ENCODE measurements at places on chromosomes 12 and 14. TPM values are rescaled to one million over a fixed set of nuclear protein-coding genes. Genes with fewer than 3 reads are reported as not detected.

- no peak overlapping the region for H3K27ac ChIP-seq
- H3K27me3 ChIP-seq = peaks cover 2% of the 10 kb centered on the region
- no peak overlapping the region for H3K4me3 ChIP-seq
- peak; percentile 83 for DNase-seq
- peaks cover 30% of the 10 kb centered on the region for H3K4me1 ChIP-seq
Measured at GRCh38 chr12:2284857-2285256, 232.1 kb downstream of the CACNA1C start.

- no peak overlapping the region for H3K4me3 ChIP-seq
- no peak overlapping the region for H3K27ac ChIP-seq
- no peak for DNase-seq
- peaks cover 2% of the 10 kb centered on the region for H3K27me3 ChIP-seq
- peaks cover 4% of the 10 kb centered on the region for H3K36me3 ChIP-seq
- peaks cover 5% of the 10 kb centered on the region for H3K4me1 ChIP-seq
Measured at GRCh38 chr12:47160316-47161244, 80.8 kb upstream of the AMIGO2 start.

DNA sequence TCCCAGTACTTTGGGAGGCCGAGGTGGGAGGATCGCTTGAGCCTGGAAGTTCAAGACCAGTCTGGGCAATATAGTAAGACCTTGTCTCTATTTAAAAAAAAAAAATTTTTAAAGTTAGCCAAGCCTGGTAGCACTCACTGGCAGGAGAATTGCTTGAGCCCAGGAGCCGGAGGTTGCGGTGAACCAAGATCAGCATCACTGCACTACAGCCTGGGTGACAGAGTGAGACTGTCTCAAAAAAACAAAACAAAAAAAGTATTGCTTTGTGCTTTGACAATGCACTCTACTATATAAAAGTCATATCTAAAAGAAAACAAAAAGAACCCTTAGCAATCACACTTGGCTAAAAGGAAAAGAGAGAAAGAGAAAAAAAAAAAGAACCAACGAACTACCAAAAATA is 26.8 kb downstream of the GNPTAB start:
- no peak overlapping the region for H3K27ac ChIP-seq
- no peaks in the 10 kb centered on the region for H3K36me3 ChIP-seq
- DNase-seq = no peak
- no peaks in the 10 kb centered on the region for H3K27me3 ChIP-seq
- no peak overlapping the region for H3K4me3 ChIP-seq

The SERPINA4 gene
- total RNA-seq = not detected

The CCDC196 gene
- total RNA-seq = not detected

All from endothelial cell (in vitro differentiated cells).